Breast epithelium (tissue), 4 donors: ENCODE measurements at places on chromosomes 12 and 14. TPM values are rescaled to one million over a fixed set of nuclear protein-coding genes. Genes with fewer than 3 reads are reported as not detected.

DNA sequence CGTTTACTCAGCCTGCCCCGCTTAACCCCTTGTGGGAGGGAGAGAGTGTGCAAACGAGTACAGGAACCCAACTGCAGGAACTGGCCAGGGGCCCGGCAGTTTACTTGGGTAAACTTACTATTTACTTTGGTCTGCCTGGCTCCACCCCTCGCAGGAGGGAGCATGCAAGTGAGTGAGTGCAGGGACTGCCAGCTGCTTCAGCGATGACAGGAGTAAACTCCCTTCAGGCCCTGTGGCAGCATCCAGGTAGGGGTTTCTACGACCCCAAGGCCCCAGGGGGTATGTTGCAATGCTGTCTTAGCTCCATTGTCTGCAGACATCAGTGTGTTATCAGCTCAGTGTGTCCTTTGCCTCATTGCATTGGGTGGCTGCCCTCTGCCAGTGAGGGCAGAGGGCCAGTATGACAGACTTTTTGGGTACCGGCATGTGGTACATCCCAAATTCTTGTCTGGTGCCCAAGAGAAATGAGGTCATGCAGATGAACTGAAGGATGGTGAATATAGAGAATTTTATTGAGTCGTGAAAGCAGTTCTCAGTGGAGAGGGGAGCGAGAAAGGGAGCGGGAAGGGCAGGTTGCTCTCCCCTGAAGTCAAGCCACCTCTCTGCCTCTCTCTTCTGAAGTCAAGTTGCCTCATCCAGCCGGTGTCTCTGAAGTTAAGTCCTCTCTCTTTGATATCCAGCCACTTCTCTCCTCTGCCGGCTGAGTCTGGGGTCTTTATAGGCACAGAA lies 181.8 kb downstream of the FUT8 start:
- H3K27me3 ChIP-seq = no peaks in the 10 kb centered on the region
- no peaks in the 10 kb centered on the region for H3K4me1 ChIP-seq
- H3K27ac ChIP-seq = no peak overlapping the region
- H3K4me3 ChIP-seq = no peak overlapping the region
- no peaks in the 10 kb centered on the region for H3K36me3 ChIP-seq

DNA sequence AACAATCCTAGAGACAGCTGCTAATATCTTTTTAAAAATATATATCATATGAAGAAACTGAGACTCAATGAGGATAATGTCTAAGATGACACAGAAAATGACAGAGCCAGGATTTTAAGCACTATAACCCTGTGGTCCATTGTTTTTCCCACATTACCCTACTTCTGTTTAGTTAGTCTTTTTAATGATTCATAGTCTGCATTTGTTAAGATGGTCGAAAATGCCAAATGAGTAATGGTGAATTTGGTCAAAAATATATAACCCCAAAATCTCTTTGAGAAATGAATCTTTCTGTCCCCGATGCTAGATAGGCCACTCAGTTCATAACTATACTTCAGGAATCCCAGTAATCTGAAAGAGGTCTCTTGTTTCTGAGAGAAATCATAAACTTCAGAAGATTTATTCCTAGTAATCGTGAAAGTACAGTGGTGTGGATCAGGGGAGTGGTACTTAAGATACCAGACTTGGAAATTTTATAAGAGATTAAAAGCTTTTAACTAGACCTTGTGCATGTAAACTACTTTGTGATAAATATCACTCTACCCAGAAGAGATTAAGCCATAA lies 10.8 kb downstream of the RTRAF start:
- no peaks in the 10 kb centered on the region for H3K4me1 ChIP-seq
- H3K36me3 ChIP-seq = peaks cover 5% of the 10 kb centered on the region
- DNase-seq = no peak
- no peak overlapping the region for H3K4me3 ChIP-seq

DNA sequence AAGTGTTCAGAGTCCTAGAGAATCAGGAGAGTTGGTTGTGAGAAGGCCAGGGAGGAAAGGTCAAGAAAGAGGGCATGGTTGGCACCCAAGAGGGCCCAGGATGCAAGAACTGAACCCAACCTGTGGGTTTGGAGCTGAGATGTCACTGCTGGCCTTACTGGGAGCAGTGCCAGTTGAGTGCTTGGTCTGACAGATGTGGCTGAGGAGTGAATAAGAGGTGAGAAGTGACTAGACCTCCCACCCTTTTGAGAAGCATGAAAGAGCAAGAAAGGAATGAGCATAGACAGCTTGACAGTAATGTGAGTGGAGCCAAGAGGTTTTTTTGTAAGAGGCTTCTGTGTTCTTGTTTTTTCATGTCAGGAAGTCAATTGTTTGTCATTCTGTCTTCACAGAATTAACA lies 95.3 kb downstream of the FGD4 start:
- H3K4me1 ChIP-seq = no peaks in the 10 kb centered on the region
- DNase-seq = no peak
- H3K27ac ChIP-seq = no peak overlapping the region
- no peak overlapping the region for H3K4me3 ChIP-seq

- H3K27me3 ChIP-seq = no peaks in the 10 kb centered on the region
- H3K4me1 ChIP-seq = no peaks in the 10 kb centered on the region
- H3K4me3 ChIP-seq = no peak overlapping the region
- H3K36me3 ChIP-seq = no peaks in the 10 kb centered on the region
- H3K27ac ChIP-seq = no peak overlapping the region
- DNase-seq = no peak
Measured at GRCh38 chr12:120514002-120514401, 15.0 kb downstream of the COQ5 start.

- no peak overlapping the region for H3K4me3 ChIP-seq
- DNase-seq = no peak
- H3K4me1 ChIP-seq = no peaks in the 10 kb centered on the region
- H3K27ac ChIP-seq = no peak overlapping the region
- H3K36me3 ChIP-seq = no peaks in the 10 kb centered on the region
Measured at GRCh38 chr12:87266305-87266704, 762.9 kb downstream of the C12orf50 start.

DNA sequence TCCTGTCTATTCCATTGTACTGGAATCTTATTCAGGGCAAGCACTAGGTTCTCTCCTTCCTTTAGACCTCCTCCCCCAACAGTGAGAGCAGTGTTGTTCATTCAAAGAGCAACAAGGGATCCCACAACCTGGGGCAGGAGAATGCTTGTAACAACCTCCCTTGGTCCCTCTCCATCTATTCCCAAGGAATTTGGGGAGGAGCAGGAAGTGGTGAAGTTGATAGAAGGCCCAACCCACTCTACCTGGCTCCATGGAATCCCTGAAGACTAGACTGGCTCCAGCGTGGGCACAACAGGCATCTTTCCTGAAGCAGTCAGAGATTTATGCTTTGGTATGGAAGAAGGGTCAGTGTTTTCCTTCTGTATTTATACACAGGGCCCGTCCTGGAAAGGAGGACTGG lies 33.4 kb upstream of the CISTR start:
- H3K36me3 ChIP-seq = no peaks in the 10 kb centered on the region
- no peak overlapping the region for H3K4me3 ChIP-seq
- no peaks in the 10 kb centered on the region for H3K4me1 ChIP-seq
- H3K27me3 ChIP-seq = no peaks in the 10 kb centered on the region

Gene C12orf50
- total RNA-seq = not detected

Gene ZDHHC22
- not detected for total RNA-seq
